ENCODE measurements at places on chromosomes 5 and 9.
A peak's percentile ranks its signal among the peaks of the same experiment; 100 is the strongest.

DNA sequence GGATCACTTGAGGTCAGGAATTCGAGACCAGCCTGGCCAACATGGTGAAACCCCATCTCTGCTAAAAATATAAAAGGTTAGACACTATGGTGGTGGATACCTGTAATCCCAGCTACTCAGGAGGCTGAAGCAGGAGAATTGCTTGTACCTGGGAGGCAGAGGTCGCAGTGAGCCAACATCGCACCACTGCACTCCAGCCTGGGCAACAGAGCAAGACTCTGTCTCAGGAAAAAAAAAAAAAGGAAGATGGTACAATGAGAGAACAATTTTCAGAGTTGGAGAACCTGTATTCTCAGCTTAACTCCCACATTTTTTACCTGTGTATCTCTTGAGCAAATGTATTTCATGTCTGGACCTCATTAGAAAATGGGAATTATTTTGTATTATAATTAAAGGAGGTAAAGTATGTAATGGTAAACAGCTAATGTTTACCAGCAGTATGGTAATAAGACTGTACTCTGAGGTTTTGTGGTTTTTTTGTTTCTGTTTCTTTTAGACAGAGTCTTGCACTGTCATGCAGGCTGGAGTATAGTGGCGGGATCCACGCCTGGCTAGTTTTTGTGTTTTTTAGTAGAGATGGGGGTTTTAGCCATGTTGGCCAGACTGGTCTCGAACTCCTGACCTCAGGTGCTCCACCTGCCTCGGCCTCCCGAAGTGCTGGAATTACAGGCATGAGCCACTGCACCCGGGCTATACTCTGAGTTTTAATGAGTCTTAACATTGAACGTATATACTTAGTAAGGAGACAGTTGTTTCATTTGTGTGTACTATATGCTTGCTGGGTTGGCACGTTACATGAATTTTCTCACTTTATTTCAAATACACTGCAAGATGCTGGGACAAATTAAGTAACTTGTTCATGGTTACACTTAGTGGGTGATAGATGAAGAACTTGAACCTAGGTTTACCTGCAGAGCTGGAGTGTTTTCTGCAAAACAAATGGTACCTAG lies 16.2 kb downstream of the UHRF2 start:
- DNase-seq: peak; percentile 36

DNA sequence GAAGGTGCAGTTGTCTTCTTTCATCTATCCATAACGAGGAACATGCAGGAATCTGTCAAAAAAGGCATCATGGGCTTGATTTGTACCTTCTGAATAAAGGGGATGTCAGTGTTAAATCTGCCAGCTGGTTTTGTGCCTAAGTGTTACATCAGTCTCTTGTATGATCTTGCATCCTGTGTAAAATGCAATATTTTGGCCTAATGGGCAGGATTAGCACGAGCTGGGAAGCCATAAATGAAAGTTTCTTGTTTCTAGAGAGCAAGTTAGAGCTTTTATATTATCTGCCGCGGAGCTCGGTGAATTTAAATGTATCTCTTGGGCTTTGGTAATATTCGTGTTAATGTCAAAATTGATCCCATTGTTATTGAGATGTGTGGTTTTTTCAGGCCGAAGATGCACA lies 526.1 kb upstream of the WWC1 start:
- DNase-seq: no peak

DNA sequence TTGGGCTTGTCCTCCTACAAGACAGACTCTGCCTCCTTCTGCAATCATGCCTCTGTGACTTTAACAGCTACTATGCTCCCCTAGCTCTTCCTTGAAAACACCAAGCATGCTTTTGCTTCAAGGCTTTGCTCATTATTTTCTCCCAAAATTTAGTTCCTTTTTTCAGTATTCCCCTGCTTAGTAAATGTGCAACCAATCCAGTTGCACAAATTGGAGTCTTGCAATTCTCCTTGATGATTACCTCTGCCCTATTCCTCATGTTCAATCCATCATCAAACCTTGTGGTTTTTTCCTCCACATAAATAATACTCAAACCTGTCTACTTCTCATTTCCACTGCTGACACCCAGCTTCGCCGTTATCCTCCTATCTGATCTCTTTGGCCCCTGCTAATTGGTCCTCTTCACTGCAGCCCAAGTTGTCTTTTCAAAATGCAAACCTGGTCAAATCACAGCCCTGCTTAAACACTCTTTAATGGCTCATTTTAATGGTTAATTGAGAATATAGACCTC lies 296.3 kb downstream of the CWC27 start:
- no peak for DNase-seq

DNA sequence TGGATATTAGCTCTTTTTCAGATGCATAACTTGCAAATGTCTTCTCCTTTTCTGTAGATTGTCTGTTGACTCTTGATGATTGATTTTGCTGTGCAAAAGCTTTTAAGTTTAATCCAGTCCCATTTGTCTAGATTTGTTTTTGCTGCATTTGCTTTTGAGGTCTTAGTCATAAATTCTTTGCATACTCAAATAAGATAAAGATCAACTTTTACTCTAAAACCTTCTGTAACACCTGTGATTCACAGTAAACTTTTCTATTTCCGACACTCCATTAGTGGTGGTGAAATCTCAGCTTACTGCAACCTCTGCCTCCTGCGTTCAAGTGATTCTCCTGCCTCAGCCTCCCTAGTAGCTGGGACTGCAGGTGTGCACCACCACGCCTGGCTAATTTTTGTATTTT lies 239.0 kb upstream of the ST8SIA4 start:
- DNase-seq: no peak

DNA sequence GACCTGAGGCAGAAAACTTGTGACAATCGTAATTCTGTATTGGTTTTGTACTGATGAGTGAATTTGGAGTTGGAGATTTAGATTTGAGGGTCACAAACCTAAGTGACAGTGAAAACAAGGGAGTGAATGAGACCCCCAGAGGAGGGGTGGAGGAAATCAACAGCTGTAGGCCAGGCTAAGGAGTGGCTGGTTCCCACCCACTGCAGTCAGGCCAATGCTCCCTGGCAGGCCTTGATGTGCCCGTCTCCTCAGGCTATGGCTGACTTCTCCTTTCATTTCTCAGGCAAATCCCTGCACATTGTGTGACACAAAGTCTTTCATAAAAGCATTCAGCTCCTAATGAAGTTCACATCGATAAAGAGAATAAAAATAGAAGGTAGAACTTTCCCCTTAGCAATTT lies 557.6 kb downstream of the CETN3 start:
- no peak for DNase-seq

DNA sequence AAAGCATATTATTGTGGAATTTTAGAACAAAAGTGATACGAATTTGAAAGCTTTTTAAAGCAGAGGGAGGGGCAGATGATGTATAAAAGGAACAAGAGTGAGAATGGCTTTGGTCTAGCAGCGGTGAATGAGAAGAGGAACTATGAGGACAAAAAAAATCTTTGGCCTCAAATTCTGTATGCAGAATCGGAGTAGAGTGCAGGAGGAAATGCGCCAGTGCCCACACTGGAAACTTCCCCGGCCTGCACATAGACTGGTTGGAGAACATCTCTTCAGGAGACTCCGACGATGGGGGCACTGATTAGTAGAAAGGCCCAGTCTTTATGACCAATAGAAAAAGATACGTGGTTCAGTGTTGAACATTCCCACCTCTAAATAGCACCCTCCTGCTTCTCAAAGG lies 51.3 kb downstream of the SLC46A2 start:
- no peak for DNase-seq

DNA sequence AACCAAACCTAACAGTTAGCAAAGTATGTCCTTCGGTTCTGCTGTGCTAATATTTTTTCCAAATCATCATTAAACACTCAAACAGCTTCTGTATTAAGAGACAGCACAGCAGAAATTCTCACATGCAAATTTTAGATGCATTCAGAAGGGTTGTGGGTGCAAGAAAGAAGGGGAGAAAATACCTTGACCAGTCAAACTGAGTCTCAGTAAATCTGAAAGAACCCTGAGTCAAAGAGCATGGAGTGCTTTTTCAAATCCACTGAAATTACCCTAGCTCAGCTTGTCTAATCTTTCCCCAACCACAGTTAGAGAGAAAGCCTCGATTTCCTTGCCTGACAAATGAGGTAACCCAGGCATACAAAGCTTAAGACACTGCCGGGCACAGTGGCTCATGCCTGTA lies 55.1 kb downstream of the RETREG1 start:
- DNase-seq: no peak

GRCh38 chr9:104853683-104854082 lies 74.3 kb downstream of the ABCA1 start:
- DNase-seq: no peak

DNA sequence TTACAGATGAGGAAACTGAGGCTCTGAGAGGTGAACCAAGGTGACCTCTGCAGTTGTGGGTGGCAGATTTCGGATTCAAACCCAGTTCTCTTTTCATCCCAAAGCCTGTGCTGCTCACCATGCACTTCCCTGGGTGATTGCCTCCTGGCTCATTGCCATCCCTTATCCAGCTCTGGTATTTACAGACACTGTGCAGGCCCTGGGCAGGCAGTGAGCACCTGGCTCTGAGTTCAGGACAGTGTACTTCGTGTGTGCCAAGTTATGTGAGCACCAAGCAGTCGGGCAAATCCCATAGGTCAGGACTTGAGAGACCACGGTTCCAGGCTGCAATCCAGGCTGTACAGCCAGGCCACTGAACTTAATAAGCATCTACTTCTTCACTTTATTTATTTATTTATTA lies 1.4 kb downstream of the LRSAM1 start:
- no peak for DNase-seq

- peak; percentile 51 for DNase-seq
These were observed 14.7 kb downstream of the DIAPH1 start for GRCh38 chr5:141603923-141604717.

DNA sequence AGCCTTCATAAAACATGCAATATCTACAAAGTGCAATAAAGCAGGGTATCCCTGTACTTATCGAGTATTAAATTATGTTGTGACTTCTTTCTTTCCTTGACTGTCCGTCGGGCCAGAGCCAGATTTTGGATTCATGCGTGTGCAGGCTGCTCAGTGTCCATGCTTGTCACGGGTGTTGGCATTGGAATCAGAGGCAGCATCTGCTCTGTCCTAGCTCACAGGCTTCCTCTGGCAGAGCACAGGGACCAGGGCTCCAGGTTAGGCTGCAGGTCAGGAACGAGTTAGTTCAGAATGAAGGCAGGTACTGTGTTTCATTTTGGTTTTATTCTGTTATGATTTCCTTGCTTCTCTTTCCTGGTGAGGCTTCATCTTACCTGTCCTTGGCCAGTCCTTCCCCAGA lies 249.8 kb downstream of the AUH start:
- DNase-seq: no peak

GRCh38 chr5:178272591-178272990 lies 40.0 kb upstream of the PHYKPL start:
- no peak for DNase-seq

GRCh38 chr9:87387351-87388011 lies 110.2 kb upstream of the DAPK1 start:
- no peak for DNase-seq

- DNase-seq: no peak
These were observed 4.4 kb upstream of the ZNF782 start for GRCh38 chr9:96858670-96859069.

DNA sequence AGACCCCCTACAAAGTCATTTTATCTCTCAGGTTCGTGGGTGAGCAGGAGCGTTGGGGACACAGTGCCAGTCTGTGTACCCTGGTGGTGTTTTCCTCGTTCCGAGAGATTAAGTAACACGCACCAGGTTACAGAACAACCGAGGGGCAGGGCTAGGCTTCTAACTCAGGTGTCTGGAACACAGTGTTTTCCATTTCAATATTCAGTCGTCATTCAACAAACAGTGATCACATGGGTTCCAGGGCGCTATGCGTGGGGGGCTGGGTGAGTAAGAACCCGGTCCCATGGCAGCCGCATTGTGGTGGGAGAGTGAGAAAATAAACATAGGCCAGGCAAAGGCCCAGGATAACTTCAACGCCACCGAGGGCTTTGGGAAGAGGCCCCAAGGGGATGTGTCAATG lies 55.9 kb upstream of the RNU6ATAC start:
- DNase-seq: no peak

DNA sequence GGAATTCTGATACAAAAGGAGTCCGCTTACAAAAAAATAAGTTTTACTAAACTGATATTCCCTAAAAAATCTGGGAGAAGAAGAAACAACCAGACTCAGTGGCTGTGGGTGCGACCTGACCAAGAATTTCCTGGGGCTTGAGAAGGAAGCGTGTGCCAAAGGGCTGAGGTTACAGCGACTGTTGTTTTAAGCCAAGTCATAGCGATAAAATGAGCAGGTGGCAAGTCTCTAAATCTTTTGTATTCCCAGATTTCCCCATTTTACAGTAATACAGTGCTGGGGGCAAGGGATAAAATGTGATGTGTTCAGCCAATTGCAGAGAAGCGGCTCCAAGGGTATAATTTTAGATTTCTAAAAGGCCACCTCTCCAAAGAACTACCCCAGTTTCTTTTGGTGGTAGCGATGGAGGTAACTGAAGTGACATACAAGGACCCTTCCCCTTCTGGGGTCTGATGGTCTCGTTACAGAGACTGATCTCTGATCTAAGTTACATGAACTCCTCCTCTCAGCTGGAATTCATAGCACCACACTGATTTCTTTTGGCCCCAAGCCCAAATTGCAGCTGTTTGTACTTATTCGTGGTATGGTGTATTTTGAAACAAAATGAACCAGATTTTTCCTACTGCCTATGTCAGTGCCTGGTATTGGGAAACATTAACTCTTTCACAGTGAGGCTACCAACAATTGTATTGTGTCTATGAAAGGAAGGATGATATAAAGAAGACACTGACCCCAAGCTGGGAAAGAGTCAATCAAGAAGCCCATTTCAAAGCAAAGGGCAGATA lies 41.6 kb downstream of the LPAR1 start:
- no peak for DNase-seq

DNA sequence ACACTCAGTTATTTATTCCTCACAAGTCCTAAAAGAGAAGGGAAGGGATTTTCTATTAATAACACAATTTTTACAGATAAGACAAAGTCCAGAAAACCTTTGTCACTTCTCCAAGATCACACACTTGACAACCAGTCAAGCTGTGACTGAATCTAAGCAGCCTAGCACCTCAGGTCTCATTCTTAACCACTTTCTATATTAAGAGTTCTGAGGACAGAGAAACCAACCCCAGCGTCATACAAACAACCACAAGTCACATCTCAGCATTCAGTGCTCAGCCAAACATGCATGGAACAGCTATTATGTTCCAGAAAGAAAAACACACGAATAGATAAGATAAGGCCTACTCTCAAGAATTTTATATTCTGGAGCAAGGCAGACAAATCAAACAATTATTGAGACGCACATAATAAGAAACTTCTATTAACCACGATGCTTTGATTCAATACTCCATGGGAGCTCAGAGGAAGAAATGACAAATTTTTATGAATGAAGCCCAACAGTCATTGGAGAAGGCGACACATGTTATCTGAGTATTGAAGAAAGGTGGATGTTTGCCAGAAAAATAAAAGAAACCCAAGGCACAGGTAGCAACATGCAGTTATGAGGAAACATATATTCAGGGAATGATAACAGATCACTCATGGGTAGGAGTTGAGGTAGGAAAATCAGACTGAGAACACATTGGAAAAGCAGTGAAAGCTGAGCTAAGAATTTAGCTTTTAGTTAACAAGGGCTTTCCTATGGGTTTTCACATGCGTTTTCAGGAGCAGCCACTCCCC lies 113.1 kb downstream of the HTR4 start:
- DNase-seq: no peak

GRCh38 chr5:978693-979092 lies 29.9 kb upstream of the NKD2 start:
- no peak for DNase-seq
